ENCODE measurements at places on chromosomes 3 and 15. TPM values are rescaled to one million over a fixed set of nuclear protein-coding genes. Genes with fewer than 3 reads are reported as not detected.
A peak's percentile ranks its signal among the peaks of the same experiment; 100 is the strongest.

PDCD10 gene
- total RNA-seq, result 55.4 TPM

HRG gene
- not detected for total RNA-seq

CAND2 gene
- total RNA-seq, result 13.7 TPM

RTP1 gene
- not detected for total RNA-seq

DNA sequence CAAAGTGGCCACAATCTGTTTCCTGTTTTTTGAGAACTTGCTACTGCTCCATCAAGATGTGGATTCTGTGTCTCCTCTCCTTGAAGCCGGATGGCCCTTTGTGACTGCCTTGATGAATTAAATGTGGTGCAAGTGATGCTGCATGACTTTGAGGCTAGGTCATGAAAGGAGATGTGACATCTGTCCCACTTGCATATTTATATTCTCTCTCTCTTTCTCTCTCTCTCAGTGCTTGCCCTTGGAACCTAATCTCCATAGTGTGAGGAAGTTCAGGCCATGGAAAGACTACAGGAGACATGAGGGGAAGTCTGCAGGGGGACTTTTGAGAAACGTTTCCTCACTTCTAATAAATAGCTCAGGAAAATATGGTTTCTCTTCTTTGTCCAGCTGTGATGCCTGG lies 50.0 kb upstream of the ADPGK start:
- no peak for DNase-seq

LTK gene
- 0.73 TPM for total RNA-seq

DNA sequence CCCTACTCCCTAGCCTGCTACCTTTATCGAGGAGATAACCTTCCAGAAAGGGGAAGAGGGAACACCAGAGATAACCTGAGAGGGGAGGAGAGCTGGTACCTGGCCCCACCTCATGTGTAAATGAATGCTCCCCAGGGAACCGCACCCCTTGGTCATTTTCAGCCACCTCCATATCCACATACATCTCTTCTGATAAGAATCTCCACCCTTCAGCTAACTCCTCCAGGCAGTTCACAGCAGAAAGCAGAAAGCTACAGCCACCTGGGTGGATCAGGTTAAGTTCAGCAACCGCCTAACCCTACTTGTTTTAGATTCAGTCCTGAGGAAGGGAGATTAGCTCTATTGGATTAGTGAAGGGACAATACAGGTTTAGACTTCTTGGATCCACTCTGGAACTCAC lies 38.0 kb upstream of the TIMP4 start:
- DNase-seq, result no peak

PLIN1 gene
- 4.6 TPM for total RNA-seq

KBTBD8 gene
- total RNA-seq, result 4.3 TPM

DNA sequence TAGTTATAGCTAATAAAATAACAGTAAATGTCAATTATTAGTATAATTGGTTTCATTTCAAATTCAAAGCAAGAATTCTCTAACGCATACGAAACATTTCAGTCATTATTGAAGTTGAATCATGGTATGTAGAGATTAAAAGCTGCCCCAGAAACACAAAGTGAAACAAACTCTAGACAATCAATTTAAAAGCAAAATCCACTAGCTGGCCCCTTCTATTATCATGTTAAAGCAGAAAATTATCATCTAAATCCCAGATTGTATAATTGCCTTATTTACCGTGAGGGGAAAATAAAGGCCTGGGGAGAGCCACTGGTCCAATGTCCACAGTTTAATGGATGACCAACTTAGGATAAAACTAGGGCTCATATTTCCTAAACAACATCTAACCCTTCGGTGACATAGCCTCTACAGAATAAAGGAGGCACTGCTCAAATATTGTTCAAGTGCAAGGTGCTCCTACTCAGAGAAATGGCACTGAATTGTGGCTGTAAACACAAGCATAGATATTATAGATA lies 110.9 kb upstream of the THRB start:
- no peak for DNase-seq

ATP13A5 gene
- not detected for total RNA-seq

GRCh38 chr3:17430582-17430981 lies 311.8 kb downstream of the TBC1D5 start:
- DNase-seq, result no peak

ANKUB1 gene
- total RNA-seq, result not detected

SLCO3A1 gene
- 42.3 TPM for total RNA-seq

SLC28A2 gene
- total RNA-seq, result not detected

CLSTN2 gene
- total RNA-seq, result 9.7 TPM

DNA sequence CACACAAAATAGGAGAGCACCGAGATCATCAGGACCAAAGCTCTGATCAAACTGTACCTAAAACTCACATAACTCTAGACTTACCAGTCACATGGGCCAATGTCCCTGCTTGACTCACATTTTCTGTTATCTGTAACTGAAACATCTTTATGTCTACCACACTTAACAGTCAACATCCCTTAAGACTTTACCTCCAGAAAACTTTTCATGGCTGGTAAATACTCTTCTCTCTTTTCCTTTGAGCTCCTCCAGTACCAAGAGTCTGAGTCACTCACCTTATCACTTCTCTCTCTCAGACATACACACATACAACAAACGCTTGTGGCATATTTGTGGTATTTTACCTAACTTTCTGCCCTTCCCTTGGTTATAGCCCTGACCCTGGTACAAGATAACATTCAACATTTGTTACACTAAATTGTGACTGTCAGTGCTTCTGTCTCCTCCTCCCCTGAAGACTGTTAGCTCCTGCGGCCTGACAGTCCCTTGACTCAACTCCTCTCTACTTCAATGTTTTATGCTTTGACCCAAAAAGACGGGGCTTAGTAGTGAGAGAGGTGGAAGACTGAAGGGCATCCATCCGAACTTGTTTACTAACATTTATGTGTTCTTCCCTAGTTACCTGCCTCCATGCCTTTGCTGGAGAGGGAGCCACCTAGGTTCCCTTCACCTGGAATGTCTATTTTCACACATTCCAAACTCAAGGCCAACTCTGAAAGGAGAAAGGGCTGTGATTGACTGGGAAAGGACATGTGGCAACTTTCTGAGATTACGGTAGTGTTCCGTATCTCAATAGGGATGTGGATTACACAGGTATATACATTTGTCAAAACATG lies 3.7 kb upstream of the EFHB start:
- DNase-seq, result no peak

ADAMTS17 gene
- 10.6 TPM for total RNA-seq

DNA sequence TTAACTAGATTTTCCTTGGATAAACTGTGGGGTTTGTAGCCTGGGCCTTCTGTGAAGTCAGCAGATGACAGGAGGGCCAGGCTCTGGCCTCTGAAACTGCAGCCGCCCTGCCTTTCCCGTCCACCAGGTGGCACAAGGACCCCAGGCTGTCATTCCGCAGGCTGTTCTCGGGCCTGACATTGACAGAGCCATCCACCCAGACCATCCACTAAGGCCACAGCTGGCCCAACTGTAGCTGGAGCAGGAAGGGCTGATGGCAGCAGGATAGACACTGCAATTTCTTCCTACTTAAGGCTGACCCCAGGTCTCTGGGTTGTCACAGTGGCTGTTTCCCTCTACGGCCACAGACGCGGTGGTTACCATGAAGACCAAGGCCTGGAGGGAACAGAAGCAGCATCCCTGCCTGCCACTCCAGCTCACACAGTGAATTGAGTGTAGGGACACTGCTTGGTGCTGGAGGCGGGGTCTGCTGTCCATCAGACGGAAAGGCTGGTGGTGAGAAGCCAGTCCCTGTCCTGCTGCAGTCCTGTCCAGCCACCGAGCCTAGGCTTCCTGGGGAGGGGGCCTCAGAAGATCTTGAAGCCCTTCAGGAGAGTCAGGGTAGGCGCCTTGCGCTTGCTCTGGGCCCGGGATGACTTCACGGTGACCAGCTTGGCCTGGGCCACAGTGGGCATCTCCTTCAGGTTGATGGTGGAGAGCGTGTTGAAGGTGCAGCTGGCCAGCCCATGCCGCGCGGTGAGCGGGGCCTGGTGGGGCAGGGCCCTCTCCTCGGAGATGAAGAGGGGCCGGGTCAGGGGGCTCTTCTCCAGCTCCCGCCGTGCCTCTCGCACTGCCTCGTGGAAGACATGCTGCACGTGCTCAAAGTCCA lies 9.4 kb downstream of the SLC51B start:
- peak; percentile 80 for DNase-seq

TMEM108 gene
- 1.5 TPM for total RNA-seq

CCDC191 gene
- total RNA-seq, result 16.0 TPM

GRCh38 chr3:99962703-99963102 lies 145.0 kb downstream of the CMSS1 start:
- DNase-seq, result no peak

GRCh38 chr3:184110316-184110725 lies 13.5 kb downstream of the HTR3E start:
- no peak for DNase-seq

ECE2 gene
- 0.81 TPM for total RNA-seq

IQCF5 gene
- total RNA-seq, result not detected

DNA sequence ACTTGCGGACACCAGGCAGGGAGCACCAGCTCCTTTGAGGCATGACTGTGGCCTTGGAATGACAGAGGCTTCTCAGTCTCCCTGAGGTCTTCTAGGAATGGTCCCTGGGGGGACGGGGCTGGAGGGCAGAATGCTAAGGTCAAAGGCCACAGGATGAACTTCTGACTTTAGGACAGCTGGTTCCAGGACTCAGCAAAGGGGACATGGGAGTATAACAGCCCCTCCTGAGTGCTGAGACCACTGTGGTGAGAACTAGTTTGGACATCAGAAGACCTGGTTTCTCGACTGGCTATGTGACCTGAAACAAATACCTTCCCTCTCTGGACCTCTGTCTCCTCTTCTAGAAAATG lies 17.8 kb downstream of the ITGA11 start:
- peak; percentile 15 for DNase-seq

SEMA3B gene
- 18.2 TPM for total RNA-seq

- DNase-seq, result no peak
Measured at GRCh38 chr3:69107841-69108240, 14.6 kb downstream of the LMOD3 start.

TPRG1 gene
- total RNA-seq, result 6.2 TPM

GRCh38 chr3:168288511-168289401 lies 193.0 kb upstream of the GOLIM4 start:
- no peak for DNase-seq

KBTBD13 gene
- 0.18 TPM for total RNA-seq

- no peak for DNase-seq
Measured at GRCh38 chr3:195907934-195908693, at the start of gene TNK2. Gene TNK2 (minus strand): TSS chr3:195908551. CDS start chr3:195888588, 19,963 bp downstream.

- DNase-seq, result no peak
Measured at GRCh38 chr15:31374489-31374888, 47.9 kb downstream of the KLF13 start.

GOLGA8T gene
- not detected for total RNA-seq

ABI3BP gene
- 43.0 TPM for total RNA-seq

DNA sequence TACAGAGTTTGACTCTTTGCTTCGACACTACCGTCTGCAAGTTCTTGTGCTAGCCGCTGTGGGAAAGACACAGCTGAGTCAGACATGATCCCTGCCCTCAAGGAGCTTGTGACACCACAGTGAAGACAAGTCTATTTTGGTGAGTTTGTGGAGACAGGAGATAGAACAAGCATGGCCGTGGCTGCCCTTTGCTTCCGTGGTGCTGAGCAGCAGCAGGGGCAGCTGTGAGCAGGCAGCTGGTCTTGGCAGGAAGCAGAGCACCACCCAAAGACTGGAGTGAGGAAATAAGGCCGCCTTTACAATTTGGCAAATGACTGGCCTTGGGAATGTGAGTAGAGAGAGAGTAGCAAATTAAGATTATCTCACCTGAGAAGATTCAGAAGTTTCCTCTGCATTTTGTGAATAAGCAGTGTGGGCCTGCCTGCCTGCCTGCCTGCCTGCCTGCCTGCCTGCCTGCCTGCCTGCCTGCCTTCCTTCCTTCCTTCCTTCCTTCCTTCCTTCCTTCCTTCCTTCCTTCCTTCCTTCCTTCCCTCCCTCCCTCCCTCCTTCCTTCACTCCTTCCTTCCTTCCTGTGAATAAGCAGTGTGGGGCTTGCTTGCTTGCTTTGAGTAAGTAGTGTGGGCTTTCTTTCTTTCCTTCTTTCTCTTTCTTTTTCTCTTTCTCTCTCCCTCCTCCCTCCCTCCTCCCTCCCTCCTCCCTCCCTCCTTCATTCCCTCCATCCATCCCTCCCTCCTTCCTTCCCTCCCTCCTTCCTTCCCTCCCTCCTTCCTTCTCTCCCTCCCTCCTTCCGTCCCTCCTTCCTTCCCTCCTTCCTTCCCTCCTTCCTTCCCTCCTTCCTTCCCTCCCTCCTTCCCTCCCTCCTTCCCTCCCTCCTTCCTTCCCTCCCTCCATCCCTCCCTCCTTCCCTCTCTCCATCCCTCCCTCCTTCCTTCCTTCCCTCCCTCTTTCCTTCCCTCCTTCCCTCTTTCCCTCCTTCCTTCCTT lies 1.6 kb upstream of the GCNT3 start:
- no peak for DNase-seq

GRCh38 chr15:51108933-51109550 lies 14.3 kb upstream of the TNFAIP8L3 start:
- DNase-seq, result no peak

DNA sequence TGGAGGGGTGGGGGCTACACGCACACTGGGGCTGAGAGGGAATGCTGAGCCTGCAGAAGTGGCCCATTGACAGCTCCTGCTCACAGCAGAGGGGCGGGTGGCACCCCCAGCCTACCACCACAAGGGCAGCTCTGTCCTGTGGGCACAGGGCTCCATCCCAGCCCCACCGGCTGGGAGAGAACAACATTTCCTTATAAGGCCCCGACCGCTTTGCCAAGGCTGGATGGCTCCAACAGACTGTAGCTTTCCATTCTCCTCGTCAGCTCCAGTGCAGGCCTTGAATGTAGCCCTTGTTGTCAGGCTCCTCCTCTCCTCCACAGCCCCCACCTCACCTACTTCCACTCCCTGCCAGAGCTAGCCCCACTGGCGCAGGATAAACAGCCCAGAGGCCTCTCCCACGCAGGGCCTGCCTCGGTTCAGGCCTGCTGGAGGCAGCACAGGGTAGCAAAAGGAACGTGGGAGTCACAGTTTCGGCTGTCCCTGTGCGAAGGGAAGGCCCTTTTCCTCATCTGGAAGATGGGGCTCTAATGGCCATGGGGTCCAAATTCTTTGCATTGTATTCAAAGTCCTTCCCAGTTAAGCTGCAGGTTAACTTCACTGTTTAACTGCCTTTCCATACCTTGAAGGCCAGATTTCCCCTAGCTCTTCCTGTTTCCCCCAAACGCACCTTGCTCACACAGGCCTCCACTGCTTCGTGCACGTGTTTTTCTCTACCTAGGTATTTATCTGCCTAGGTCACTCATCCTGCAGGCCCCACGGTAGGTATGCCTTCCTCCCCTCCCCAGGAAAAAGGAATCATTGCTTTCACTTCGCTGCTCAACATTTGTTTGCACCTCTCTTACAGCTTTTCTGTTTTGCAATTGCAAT lies 101.6 kb upstream of the LPP start:
- DNase-seq, result peak; percentile 88

ZNF502 gene
- total RNA-seq, result 11.4 TPM

DNA sequence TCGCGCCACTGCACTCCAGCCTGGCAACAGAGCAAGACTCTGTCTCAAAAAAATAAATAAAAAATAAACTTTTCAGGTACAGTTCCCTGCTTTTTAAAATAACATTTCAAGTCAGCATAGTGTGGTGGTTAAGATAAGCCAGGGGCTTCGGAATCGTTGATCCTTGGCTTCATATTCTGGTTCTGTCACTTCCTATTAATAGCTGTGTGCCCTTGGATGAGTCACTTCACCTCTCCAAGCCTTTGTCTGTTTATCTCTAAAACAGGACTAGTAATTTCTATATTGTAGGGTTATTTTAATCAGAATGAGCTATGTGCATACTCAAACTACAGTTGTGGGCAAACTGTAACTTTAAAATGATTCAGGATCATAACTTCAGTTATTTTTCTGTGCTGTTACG lies 53.8 kb upstream of the SENP5 start:
- DNase-seq, result no peak

GRCh38 chr3:180860180-180860858 lies 52.2 kb upstream of the FXR1 start:
- DNase-seq, result no peak

ISG20 gene
- total RNA-seq, result 14.2 TPM

Data from ureter (tissue), 1 donor.